Stimulated activated CD4-positive, alpha-beta T cell treated with anti-CD3 and anti-CD28 coated beads, Interleukin-4, amount 100 ng/mL, for 4 hours (primary cell): ENCODE measurements at places on chromosomes 7 and 10.

GRCh38 chr7:133348250-133348649, 95.4 kb downstream of the EXOC4 start:
- no peak for DNase-seq

- DNase-seq: peak; percentile 69
Observed at GRCh38 chr10:73991884-73992245, 6.1 kb upstream of the VCL start.

- DNase-seq: no peak
Observed at GRCh38 chr7:95059842-95060313, 152.5 kb downstream of the PPP1R9A start.

GRCh38 chr10:50593523-50594376, 30.0 kb downstream of the SGMS1 start:
- DNase-seq: no peak

GRCh38 chr7:65980478-65981250, 1.3 kb downstream of the GUSB start:
- peak; percentile 30 for DNase-seq

DNA sequence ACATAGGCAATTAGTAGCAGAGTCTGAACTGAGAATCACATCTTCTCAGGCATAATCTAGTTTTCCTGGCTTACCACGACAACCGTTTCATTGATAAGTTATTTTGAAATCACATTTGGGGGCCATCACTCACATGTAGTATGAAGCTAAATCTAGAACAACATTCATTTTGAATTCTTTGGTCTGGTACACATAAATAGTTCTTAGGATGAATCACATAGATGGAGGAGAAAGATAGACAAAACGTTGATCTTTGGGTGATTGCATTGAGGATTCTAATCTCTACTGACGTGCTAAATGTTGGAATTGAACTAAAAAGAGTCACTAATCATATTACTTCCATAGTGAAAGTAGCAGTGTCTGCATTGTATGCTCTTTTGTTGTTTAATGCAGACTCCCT, 1022.6 kb downstream of the LRMDA start:
- DNase-seq: no peak

DNA sequence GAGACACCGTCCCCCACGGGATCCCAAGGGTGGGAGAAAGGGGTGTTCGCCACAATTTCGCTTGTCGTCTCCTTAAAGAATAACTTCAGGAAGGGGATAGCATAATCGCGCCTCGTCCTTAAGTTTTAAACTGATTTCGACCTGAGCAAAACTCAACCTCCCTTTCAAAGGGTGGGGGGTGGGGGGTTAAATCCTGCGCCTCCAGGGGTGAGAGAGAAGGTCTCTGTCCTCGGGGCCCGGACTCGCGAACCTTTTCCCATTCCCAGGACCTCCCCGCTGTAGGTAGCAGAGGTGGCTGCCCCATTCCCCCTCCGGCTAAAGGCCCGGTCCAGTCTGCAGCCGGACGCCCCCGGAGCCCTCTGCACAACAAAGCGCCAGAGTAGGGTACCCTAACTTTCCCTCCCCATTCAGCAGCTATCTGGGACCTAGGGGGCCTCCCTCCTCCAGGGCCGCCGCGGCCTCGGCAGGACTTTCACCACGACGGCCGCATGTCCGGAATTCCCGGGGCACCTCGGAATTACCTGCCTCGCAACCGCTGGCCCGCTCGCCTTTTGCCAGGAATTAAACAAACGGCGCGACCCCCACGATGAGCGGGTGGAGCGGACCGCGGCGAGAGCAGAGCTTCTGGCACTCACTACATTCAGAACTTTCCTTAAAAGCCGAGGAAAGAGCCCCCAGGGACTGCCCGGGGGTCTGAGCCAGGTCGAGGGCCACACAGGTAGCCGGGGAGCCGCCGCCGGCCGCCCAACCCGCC, 1.7 kb downstream of the CDK6 start:
- peak; percentile 4 for DNase-seq

DNA sequence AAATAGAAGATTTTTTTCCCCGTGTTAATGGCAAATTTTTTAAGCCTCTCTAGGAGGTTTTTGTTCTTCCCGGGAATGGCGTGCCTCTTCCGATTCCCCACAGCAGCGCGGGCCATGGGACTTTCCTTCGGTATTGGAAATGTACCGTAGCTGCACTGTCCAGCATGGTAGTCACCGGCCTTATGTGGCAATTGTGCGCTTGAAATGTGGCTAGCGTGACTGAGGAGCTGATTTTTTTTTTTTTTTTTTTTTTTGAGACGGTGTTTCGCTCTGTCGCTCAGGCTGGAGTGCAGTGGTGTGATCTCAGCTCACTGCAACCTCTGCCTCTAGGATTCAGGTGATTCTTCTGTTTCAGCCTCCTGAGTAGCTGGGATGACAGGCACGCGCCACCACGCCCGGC, 938 bp upstream of the TCTN3 start:
- no peak for DNase-seq

GRCh38 chr7:117086788-117087187, 133.5 kb downstream of the ST7 start:
- no peak for DNase-seq

- DNase-seq: no peak
Observed at GRCh38 chr10:110758898-110759297, 112.8 kb upstream of the PDCD4 start.

DNA sequence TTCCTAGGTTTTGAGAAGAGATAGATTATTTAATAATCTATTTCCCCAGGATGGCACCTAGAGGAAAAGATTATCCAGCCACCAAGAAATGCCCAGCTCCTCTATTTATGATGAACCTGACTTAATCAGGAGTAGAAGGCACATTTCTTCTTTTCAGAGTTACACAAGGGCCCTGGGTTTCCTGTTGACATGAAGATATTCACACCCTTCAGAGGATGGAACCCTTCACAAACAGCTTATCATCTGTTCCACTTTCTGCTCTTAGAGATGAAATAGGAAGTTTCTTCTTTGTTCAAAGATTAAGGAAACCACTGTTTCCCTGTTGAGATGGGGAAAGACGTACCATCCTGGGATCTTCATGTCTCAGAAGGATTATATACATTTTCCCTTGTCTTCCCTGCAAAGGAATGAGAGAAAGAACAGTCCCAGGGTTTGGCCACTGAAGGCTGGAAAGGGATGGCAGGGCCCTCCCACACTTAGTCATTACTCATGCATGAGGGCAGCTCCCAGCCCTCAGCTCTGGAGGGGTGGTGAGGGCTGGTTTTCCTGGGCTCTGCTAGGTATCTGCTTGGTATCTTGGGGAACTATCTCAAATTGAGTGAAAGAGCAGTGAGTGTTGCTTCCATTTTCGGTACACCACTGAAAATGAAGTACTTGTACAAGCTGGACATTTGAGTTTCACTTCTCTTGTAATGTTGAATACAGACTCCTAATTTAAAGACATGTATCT, 64.0 kb downstream of the MTPAP start:
- DNase-seq: no peak

DNA sequence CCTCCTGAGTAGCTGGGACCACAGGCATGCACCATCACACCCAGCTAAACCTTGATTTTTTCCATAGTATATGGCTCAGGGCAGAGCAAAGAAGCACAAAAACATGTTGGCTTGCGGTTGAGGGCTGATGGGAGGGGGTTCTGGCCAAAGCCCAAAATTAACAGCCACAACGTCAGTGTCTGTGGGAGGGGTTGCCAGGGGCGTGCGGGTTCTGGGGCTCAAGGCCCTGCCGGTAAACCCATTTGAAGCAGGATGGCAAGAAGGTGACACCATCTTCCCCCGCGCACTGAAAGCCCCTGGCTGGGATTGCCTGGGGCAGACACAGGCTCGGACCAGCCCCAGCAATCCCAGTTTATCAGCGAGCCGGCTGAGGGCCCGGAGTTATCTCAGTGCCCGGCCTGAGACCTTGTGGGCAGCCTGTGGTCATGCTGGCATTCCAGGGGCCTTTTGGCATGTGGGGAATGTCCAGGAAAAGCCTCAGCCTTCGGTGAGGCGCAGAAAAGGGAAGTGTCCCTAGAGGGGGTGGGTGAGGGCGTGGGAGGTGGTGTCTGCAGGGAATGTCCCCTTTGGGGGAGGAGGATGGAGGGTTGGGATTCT, 167.7 kb upstream of the TNRC18 start:
- no peak for DNase-seq

DNA sequence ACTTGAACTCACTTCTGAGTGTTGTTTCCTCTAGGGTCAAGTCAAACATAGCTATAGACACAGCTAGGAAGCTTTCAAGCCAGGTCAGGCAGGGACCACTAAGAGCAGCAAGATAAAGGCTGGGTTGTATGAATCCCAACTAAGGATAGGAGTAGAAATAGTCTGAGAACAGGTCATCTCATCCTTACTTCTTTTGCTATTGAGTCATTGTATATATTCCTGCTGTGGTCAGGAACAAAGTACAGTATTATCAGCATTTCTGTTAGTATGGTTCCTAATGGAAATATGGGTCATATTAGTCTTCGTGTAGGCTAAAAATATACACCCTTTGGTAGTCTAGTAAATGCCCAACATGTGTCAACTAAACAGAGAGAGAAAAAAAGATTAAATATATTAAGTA, 145.3 kb downstream of the BTAF1 start:
- no peak for DNase-seq

DNA sequence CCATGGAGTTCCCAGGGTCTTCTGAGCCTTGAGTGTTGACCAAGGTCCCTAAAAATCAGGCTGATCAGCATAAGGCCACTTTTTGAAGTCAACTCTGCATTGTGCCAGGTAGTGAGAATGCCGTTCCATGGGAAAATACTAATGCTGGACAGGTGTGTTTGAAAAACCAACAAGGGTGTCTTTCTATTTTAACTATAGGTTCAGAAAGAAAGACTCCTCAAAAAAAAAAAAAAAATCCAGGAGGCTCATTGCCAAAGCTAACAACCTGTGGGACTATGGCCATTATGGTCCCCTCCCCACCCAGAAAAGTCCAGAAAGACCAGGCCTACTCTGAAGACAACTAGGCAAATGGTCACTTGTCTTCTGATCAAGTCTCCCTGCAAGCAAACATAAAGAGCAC, 44.4 kb downstream of the NRAP start:
- DNase-seq: no peak

- no peak for DNase-seq
Observed at GRCh38 chr10:12943425-12943824, 58.1 kb downstream of the CCDC3 start.

DNA sequence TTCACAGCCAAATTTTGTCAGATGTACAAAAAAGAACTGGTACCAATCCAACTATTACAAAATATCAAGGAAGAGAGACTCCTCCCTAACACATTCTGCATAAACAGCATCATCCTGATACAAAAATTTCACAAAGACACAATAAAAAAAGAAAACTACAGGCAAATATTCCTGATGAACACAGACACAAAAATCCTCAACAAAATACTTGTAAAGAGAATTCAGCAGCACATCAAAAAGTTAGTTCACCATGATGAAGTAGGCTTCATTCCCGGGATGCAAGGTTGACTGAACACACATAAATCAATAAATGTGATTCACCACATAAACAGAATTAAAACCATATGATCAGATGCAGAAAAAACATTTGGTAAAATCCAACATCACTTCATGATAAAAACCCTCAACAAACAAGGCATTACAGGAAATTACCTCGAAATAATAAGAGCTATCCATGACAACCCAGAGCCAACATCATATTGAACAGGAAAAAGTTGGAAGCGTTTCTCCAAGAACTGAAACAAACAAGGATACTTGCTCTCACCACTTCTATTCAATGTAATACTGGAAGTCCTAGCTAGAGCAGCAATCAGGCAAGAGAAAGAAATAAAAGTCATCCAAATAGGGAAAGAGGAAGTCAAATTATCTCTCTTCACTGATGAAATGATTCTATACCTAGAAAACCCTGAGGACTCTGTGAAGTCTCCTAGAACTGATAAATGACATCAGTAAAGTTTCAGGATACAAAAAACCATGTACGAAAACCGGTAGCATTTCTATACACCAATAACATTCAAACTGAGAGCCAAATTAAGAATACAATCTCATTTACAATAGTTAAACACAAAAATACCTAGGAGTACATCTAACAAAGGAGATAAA, 223.1 kb downstream of the REEP3 start:
- DNase-seq: no peak

DNA sequence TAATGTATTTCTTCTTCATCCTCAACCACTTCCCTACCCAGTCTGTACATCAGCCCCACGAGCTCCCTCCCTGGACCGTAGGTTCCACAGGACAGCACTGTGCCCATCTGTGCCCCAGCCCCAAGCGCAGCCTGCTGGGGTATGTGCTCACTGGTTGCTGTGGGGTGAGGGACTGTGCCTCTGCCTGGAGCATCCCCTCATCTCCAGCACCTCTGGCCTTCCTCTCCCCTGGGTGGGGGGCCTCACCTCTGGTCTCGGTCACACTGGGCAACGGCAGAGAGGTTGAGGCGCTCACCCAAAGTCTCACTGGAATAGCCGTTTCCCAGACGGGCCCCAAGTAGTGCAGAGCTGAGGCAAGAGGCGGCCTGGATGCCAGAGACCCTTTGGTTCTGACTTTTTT, 1.5 kb upstream of the PRKAR1B start:
- no peak for DNase-seq
